Right hindlimb (tissue), 1 donor: ENCODE measurements at places on chromosomes 11 and 22.

- DNase-seq: peak; percentile 67
Observed at GRCh38 chr22:38016182-38017151, 32.1 kb upstream of the SOX10 start.

GRCh38 chr11:73155102-73155501 is 13.0 kb upstream of the FCHSD2 start:
- no peak for DNase-seq

DNA sequence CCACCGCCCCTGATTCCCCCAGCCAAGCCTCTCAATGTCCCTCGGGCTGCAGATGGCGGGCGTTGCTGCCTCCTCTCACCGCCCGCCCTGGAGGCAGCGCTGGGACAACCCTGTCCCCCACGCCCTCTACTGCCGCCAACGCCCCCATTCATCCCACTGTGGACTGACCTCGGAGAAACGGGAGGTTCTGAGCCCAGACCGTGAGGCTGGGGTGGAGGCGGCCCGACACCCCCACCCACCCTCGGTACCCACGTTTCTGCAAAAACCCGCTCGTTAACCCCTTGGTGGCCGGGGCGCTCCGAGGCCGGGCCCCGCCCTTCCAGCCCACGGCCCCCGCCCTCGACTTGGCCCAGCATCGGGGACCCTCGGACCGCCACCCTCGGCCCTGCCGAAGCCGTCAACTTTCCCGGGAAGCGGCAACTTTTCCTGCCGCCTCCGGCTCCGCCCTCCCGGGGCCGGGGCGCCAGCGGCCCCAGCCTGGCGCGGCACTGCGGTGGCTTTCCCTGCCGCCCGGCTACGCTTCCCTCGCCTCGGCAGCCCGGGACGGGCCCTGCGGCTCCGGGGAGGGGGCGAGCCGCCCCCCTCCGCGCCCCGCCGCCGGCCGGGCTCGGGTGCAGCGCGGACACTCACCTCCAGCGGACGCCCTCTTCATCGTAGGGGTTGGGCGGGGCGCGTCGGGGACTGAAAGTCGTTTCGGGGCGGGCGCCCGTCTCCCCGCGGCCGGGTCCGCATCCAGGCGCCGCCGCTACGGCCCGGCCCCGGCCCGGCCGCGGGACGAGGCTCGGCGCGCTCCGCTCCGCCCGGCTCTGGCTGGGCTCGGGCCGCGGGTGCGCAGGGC is 458 bp downstream of the RTN4R start:
- no peak for DNase-seq

- DNase-seq: no peak
Observed at GRCh38 chr11:88353835-88354496, 16.4 kb upstream of the CTSC start.

DNA sequence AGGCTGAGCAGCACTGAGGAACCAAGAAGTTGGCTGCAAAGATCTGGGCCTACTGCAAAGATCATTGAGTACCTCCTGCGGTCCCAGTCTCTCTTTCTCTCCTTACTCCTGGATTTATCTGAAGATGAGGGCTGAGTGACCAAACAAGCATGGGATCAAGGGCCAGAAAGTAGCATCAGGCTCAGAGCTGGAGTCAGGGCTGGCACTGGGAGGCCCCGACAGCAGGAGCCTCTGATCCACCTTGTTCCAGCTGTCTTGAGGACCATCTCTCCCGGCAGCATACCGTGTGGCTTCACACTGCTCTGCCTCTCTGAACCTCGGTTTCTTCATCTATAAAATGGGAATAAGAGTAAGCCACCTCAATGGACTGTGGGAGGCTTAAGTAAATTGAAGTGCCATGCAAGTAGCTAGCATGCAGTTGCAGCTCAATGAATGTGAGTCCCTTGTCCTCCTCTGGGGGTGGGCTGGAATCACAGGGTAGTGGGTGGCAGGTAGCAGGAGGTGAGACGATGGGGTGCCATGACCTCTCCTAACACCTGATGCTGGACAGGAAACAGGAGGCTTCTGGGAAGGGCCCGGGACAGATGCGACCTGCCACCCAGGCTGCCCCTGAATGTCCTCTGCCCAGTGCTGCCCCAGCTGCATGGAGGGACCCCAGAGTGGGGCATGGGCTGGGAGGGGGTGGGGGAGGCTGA is 52.5 kb upstream of the PRDM11 start:
- DNase-seq: no peak

DNA sequence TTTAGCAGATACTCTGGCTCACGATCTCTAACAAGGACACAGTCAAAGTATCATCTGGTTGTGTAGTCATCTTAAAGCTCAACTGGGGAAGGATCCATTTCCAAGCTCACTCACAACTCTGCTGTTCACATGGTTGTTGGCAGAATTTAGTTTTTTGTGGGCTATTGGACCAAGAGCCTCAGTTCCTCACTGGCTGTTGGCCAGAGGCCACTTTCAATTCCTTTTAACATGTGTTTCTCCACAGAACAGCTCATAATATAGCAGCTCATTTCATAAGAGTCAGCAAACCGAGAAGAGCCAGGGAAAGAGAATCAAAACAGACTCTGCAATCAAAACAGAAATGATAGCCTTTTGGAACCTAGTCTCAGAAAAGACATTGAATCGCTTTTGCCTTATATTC is 22.6 kb downstream of the IZUMO1R start:
- no peak for DNase-seq

- peak; percentile 57 for DNase-seq
Observed at GRCh38 chr11:8913961-8914660, 3.1 kb downstream of the AKIP1 start.

DNA sequence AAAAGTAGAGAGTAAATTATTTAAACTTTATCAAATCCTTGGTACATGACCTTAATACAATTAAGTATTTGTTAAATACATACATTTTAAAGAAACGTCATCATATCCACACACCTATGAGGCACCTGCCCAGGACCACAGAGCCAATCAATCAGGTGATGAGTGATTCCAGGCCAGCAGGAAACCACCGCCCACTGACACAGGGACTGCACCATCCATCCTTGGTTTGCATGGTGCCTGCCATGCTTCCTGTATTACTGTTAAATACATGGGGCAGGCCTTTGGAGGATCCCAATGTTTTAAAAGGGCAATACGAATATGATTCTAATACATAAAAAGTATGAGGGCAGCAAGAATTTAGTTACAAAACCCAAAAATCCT is 7.0 kb upstream of the TBC1D10A start:
- DNase-seq: no peak

DNA sequence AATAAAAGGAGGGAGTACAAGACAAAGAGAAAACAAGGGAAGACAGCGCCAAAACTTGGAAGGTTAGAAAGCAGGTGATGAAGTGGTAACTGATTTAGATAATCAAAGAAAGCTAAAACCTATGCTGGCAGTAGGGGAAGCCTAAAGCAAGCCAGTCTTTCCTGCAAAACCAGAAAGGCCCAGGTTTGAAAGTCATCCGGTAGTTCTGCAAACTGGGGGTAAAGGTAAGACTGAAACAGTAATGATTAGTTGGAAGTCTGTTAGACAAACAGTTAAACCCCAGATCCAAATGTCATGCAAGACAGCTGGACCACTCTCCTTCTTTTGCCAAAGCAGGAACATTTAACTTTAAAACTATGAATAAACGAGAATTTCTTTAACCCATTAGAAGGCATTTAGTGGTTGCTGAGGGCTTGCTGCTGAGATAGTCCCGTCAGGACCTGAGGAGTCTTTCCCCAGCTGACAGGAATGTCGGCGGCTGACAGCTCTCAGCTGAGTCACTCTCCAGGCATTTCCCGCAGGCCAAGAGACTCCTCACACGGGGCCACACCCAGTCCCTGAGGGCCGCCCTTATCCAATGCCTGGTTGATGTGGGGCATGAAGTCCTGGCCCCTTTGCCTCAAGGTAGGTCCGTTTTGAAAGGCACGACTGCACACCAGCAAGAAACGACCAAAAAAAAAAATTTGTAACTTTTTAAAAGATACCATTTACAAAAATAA is 36.3 kb upstream of the CFAP300 start:
- peak; percentile 63 for DNase-seq

GRCh38 chr11:126311401-126312291 is 7.8 kb downstream of the DCPS start:
- DNase-seq: no peak

DNA sequence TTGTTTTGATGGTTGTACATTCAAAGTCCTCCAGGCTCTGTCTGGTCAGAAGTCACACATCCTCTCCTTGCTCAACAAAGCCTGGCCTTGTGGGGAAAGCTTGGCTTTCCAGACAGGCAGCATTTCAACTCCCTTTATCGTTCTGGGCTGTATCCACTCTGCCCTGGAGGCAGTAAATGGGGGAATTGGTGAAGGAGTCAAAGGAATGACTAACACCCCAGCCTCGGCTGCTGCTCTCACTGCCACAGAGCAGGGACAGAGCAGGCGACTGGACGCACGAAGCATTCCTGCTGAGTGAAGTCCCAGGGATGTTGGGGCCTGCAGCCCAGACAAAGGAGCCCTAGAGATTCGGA is 52.8 kb downstream of the WNT11 start:
- DNase-seq: no peak

DNA sequence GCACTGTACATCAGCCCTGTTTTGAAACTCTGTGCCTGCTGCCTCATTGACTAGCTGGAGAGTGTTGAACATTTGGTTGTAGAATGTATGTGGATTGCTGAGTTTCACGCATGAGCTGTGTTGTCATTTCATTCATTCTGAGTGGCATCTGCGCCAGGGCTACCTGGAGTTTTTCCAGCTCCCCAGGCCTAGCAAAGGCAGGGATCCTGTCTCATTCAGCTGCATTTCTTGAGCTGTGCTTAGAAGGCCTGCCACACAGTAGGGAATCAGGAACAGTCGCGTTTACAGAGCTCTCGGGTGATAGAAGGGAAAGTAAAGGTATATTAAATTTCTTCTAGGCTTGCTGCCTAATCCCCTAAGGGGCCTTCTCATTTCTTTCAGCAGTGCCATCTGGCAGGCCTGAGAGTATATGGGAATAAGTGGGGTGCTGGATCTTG is 44.3 kb downstream of the PTPRJ start:
- no peak for DNase-seq

DNA sequence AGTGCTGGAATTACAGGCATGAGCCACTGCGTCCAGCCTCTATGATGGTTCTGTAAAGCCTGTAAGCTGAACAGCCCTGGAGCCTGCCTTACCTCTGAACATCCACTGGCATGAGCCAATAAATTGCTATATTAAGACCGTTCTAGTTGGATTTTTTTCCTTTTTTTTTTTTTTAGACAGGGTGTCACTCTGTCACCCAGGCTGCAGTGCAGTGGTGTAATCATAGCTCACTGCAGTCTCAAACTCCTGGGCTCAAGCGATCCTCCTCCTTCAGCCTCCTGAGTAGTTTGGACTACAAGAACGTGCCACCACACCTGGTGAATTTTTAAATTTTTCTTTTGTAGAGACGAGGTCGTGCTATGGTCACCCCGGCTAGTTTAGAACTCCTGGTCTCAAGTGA is 26.2 kb upstream of the CLDN5 start:
- DNase-seq: no peak

GRCh38 chr11:77879218-77879617 is 58.3 kb downstream of the AAMDC start:
- peak; percentile 60 for DNase-seq

GRCh38 chr11:29490938-29491337 is 525.9 kb downstream of the KCNA4 start:
- no peak for DNase-seq

DNA sequence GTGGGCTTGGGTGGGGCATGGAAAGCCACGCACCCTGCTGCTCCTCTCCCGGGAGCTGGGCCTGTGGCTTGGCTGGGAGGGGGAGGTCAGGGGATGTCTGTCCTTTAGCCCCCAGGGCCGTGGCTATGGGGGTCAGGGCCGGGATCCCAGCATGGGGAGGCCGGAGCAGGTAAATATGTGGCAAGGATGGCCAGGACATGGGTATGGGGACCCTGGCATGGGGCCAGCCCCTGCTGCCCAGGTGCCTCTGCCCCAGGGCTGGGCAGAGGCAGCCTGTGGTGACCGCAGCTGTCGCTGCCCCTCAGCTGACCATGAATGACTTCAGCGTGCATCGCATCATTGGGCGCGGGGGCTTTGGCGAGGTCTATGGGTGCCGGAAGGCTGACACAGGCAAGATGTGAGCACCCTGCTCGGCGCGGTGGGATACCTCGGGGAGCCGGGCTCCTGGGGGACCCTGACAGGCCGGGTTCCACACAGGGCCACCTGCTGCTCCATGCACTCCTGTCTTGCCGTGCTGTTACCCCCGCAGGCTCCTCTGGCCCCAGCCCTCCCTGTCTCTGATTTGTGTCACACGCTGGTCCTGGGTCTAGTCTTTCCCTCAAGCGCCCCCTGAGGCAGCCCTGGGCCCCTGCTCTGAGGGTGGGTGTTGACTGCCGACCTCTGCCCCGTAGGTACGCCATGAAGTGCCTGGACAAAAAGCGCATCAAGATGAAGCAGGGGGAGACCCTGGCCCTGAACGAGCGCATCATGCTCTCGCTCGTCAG is 8.1 kb upstream of the ANKRD13D start:
- peak; percentile 15 for DNase-seq

DNA sequence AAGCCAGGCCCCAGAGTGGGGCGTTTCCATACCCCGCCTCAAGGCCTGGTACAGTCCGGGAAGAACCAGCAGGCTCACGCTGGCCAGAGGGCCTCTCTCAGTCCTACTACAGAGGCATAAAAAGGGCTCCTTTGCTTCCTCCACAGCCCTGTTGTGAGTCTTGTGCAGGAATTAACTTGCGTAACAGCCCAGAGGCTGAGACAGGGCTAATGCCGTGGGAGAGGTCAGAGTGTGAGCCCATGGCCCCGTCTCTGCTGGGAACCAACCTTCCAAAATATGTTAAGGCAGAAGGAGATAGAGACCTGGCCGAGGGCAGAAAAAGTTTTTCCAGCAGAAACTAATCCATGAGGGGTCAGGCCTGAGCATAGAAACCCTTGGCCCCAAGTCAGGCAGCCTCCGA is 19.9 kb upstream of the TMEM184B start:
- no peak for DNase-seq

DNA sequence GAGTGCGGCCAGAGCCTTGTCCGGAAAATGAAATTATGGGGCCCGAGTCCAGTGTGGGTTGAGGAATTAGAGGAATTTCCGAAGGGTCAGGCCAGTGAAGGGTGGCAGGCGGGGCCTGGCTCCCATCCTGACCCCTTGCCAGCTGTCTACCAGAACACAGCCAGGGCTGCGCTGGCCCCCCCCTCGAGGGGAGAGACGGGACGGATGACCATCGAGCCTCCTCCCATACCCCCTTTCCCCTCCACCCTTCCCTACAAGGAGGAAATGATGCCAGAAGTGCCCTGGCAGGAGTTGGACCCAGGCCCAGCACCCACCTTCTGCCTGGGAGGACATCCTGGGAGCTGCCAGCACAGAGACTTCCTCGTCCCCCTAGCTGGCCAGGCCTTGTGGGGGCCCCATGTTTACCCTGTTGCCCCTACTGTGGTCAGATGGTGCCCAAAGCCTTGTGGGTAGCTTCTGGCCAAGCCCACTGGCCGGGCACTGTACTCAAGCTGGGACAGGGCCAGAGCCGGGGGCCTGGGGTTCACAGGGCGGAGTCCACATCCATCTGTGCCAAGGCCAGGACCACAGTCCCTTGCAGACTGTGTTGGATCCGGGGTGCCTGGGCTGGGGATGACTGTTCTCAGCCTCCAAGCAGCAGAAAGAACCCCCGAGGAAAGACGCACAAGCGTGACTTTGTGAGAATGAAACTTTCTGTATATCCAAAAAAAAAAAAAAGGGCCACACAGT is 20.8 kb downstream of the ARVCF start:
- peak; percentile 81 for DNase-seq

- DNase-seq: peak; percentile 98
Observed at GRCh38 chr11:117178210-117179034, at the start of gene SIDT2. TSS of gene SIDT2 (plus strand) at chr11:117178743. CDS start at chr11:117179264, 521 bp downstream.

- DNase-seq: peak; percentile 25
Observed at GRCh38 chr11:15507592-15507991, 392.9 kb downstream of the INSC start.
